ENCODE measurements at places on chromosomes 7 and 10.

DNA sequence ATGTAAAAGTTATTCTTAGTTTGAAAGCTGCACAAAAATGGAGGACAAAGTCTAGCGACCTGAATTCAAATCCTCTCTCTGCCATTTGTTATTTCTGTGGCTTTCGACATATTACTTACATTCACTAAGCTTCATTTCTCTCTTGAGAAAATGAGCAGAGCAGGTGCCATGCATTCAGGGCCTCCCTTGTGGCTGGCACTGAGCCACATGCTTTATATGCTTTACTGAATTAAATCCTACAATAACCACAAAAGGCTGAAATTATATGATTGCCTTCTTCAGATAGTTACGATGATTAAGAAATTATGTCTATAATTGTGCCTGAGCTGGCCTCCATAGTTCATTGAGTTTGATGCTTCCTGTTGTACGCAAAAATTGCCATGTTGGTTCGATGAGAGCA lies 98.7 kb downstream of the NPSR1 start:
- no peak for DNase-seq

DNA sequence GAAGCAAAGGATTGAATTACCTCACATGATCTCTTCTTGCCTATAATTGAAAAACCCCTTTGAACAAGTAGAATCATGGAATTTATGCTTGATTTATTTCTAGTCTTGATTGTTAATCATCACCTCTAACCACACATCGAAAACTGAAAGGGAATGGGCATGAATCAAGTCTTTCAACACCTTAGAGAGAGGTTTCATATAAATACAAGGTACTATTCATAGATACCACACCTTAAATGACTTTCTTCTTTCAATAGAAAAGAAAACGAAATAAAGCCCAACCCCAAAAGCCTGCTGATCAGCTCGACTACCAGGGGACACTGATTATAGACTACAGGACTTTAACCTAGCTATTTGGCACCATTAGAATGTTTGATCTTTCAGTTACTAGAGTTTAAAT lies 128.6 kb upstream of the PTPRZ1 start:
- no peak for DNase-seq

DNA sequence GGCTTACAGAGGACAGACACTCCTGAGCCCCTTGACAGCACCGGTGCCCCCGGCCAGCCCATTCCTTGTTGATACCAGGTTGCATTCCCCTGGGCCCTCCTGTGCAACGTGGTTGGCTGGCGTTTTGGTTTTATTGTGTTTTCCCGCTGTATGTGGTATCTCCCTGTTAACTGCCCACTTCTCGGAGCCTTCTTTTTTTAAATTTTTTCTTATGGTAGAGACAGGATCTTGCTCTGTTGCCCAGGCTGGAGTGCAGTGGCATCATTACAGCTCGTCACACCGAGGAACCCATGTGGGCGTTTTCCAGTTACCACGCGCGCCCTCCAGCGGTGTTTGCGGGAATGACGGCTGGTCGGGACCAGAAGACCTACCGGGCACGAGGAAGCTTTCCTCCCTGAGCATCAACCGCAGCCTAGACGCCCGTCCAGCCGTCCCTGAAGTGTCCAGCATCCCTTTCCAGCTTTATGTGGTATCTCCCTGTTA lies 16.9 kb upstream of the ZFAND2A start:
- peak; percentile 89 for DNase-seq

DNA sequence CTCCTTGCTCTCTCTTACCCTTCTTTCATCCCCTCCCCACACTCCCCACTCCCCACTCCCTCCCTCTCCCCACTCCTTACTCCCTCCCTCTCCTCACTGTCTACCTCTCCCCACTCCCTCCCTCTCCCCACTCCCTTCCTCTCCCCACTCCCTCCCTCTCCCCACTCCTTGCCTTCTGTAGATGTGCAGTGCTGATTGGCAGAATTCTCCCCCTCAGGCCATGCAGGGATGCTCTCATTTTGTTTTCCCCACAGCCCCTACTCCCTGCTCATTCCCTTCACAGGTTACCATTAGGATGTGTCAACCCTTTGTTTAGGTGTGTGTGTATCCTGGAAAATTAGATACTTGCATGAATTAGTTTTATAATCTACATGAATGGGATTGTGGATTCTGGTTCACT lies 90.3 kb downstream of the CELF2 start:
- DNase-seq, result no peak

DNA sequence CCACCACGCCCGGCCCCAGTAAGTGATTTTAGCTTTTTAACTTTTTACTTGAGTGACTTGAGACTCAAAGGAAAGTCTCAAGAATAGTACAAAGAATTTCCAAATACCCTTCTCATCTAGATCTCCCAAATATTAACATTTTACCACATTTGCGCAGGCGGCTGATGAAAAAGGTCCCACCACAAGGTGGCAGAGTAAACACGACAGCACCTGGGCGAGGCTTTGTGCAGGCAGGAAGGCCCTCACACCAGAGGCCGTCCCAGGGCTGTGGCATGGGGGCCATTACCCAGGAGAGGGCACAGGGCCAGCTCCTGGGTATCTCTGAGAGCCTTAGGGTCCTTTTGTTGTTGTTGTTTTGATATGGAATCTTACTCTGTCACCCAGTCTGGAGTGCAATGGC lies 50.0 kb upstream of the WIPI2 start:
- peak; percentile 14 for DNase-seq

- DNase-seq, result no peak
Measured at GRCh38 chr10:116802876-116803275, 46.4 kb upstream of the ENO4 start.

DNA sequence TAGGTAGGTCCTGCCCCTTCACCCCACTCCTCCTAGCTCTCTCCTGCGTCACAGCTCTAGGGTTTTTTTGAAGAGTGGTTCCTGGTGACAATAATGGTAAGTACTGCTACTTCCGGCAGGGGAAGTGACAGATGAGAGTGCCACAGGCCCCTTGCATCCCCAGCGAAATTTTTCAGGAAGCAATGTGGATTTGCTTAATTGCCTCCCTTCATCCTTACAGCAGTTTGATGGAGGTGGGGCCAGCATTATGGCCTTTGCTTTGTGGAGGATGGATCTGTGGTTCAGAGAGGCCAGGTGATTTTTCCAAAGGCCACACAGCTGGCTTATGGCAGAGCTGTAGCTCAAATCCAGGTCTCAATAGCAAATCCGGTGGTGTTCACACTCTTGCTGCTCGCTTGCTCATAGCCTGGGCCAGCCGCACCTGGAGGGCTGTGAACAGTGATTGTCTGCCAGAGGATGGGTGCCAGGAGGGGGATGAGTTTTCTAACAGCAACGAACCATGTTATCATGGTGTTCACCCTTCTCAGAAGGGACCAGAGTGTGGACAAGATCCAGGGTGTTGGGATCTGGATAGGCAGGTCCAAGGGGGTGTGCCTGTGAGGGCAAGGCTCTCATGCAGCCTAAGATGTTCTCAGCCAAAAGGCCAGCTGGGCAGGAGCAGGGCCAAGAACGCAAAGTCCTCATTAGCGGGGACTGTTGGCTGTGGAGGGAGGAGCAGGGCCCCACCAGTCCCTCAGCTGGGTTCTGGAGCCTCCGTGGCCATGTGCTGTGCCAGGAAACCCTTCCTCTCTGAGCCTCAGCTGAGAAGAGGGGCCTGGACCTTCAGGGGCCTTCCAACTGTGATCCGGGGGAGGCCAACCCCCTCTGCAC lies 89.0 kb downstream of the EMX2 start:
- DNase-seq, result no peak

GRCh38 chr10:29191674-29192073 lies 97.2 kb upstream of the LYZL1 start:
- DNase-seq, result no peak
